ENCODE measurements at places on chromosomes 2 and 18.

DNA sequence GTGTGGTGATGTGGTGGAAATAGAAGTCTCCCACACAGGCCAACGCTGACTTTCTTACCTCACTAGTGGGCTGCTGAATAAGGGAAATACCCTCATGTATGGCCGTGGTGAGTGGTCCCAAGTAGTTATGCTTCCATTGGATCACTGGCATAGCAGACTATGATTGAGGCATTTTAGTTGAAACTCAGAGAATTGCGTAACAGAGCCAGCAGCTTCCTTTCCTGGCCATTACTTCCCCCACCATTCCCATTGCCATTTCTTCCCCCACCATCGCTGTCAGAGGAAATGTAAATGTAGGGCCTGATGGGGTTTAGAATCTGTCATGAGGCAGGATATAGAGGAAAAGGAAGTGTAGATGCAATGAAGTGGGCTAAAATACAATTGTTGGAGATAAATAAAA, 209.5 kb downstream of the KCNH7 start:
- DNase-seq: no peak

DNA sequence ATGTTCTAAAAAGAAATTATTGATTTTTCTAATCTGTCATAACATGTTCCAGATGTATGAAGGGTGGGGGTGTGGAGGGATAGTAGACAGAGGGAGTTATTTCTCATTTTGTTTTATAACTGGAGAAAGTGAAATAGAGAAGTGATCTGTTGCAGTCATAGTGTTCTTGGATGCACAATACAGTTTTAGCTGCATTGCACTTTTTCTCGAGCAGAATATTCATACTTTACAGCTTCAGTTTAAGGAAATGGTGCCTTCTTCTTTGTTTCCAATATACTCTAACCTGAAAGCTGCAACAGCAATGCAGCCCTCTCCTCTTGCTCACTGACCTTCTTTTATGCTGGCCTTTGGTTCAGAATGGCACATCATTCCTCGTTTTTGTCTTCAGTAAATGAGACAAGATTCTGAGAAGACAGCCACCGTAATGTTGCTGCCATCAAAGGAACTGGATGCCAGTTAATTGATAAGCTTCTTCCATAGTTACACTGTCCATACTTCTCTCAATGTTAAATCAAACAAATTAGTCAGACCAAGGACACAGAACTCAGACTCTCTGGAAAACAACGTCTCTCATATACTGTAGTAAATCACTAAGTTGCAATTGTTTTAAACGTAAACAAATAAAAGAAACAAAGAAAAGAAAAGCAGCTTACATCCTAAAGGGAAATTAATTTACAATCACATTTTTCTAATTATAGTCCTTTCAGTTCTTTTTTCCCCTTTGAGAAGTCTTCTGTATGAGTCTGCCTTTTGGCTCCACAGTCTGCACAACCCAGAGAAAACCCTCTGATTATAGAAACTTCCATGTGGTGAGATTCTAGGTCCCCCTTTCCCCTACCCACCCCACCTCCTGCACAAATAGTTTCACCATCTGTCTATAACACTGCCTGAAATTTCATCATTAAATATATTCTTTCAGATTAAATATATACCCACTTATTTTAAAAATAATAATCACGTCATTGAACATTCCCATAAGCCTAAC, 97.4 kb upstream of the UGP2 start:
- no peak for DNase-seq

DNA sequence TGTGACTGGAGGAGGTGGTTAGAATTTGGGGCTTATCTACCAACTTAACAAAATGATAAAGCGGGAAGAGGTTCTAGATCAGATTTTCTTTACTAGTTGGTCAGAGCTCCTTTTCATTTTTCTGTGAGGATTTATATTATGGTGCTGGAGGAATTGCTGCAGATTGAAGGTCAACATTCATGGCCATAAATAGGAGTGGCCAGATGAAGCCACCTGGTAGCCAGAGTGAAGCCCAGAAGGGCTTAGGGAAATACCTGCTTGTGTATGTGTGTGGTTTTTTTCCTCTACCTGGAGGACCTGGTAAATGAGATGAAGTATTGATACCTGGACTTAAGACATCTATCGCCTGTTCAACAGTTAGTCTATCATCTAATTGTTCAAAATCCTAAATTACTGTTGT, 122.9 kb upstream of the MSTN start:
- DNase-seq: no peak

- DNase-seq: peak; percentile 72
Observed at GRCh38 chr2:53632714-53633113, 134.9 kb upstream of the CHAC2 start.
